ENCODE measurements at places on chromosomes 5 and 9.

DNA sequence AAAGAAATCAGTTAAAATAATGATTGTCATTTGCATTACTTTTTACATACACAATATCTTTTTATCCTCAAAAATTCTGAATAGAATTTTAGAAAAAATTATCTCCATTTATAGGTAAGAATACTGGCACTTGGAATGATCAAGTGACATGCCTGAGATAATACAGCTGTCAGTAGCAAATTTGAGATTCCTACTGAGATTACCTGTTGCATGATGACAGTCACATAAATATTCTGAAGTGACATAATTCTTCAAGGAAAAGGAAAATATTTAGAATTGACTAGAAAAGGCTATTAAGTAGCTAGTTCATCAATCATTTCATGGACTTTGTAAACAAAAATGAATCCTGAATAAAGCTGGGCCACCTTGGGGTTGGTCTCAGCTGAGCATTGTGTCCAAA is 15.2 kb upstream of the ENC1 start:
- DNase-seq = no peak

GRCh38 chr5:126031989-126032716 is 391.1 kb upstream of the GRAMD2B start:
- DNase-seq = no peak

- no peak for DNase-seq
Observed at GRCh38 chr5:94263068-94263467, 355.3 kb downstream of the KIAA0825 start.

- DNase-seq = no peak
Observed at GRCh38 chr5:62569470-62569869, 9.1 kb upstream of the LRRC70 start.

DNA sequence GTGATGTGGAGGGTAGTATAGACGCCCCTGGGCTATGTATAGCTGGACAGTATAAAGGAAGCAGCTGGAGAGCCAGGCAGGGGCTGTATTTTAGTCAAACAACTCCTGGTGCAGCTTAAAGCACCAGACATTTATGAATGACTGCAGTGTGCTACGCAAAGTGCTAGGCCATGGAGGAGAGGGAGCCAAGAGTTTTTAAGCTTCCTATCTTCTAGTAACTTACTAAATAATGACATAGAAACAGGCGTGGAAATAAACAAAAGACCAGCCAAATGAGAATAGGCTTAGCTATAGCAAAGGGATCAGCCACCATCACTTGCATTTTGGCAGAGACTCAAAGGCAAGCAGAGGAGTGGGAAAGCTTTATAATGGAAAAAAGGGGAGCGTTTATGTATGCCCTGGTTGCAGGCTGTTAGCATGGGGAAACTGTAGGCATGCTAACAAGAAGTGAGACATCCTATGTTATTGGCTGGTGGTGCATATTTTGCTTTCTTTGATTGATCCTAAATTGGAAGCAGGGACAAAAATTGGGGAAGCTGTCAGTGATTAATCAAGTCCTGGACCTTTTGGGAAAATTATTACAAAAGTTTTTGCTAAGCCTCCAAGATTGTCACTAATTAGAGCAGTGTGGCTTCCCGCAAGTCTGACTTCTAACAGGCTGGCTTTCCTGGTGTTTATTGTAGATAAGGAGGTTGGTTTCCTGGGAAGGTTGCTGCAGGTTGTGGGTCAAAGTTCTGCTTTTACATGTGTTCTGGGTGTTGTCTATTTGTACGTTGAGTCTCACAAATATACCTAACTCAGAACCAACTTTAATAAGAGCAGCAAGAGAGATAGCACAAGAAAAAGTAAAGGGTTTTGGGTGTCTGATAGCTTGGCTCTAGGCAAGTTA is 46.6 kb downstream of the RAB3C start:
- DNase-seq = no peak

DNA sequence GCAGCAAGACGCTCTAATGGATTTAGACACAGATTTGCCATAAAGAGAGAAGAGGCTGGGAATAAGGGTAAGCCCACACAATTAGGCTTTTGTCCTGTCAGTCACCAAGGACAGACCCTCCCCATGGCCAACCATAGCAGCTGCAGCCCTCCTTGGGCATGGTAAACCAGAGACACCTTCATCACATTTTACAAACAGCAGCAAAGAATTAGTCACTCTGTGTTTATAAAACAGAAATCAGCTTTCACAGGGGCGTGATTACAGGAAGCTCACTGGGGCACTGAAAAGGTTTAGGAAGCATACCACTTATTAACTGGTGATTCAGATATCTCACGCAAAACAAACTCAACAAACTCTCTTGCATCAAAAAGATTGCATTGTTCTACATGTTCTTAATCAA is 37.3 kb upstream of the ZNF622 start:
- DNase-seq = no peak

GRCh38 chr5:173653822-173654523 is 37.5 kb upstream of the BOD1 start:
- DNase-seq = no peak
